ENCODE measurements at places on chromosomes 5 and 9.

DNA sequence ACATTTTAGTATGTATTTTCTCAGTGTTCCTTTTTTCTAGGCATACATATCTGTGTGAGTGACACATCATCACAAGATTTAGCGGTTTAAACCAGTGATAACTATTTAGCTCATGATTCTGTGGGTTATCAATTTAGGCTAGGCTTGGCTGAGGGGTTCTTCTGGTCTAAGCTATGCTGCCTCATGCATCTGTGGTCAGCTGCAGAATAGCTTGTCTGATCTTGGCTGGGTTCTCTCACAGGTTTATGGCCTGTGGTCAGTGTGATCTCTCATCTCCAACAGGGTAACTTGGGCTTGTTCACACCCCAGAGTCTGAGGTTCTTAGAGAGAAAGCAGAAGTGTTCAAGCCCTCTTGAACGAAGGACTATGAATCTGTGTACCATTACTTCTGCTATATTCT, 363.3 kb downstream of the KDM4C start:
- DNase-seq: no peak

GRCh38 chr5:140321796-140322195, 18.9 kb upstream of the PFDN1 start:
- no peak for DNase-seq

DNA sequence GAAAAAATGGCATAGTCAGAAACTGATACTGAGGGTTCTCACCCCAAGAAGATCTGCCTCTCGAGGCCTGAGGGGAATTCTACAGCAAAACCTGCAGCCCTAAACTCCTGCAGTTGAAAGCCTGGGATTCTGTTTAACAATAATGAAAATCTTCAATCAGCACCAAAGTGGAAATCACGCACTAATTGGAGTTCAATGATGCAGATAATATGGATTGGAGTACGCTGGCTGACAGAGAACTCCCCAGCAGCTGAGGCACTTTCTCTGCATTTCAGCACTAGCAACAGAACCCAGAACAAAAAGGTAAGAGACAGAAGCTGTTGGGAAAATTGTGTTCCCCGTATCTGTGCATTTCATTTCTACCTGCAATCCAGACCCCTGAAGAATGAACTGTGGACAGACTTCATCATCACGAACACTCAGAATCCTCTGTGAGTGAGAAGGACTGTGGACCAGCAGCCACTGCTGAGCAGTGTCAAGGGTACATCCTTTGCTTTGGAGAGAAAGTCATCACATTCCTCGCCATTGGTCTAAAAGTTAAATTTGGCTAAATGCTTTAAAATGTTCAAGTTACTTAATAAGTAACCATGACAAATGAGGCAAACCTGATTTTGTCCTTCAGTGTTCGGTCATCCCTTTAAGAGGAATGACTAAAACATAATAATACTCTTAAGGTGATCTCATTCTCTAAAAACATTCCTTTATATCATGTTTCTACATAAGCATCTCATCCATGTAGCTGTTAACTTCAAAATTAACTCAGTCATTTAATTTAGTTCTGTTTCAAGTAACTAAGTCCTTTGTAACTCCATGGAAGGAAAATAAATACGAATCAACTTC, 126.1 kb downstream of the GAS1 start:
- no peak for DNase-seq

GRCh38 chr5:359301-359897, 37.9 kb downstream of the AHRR start:
- no peak for DNase-seq

DNA sequence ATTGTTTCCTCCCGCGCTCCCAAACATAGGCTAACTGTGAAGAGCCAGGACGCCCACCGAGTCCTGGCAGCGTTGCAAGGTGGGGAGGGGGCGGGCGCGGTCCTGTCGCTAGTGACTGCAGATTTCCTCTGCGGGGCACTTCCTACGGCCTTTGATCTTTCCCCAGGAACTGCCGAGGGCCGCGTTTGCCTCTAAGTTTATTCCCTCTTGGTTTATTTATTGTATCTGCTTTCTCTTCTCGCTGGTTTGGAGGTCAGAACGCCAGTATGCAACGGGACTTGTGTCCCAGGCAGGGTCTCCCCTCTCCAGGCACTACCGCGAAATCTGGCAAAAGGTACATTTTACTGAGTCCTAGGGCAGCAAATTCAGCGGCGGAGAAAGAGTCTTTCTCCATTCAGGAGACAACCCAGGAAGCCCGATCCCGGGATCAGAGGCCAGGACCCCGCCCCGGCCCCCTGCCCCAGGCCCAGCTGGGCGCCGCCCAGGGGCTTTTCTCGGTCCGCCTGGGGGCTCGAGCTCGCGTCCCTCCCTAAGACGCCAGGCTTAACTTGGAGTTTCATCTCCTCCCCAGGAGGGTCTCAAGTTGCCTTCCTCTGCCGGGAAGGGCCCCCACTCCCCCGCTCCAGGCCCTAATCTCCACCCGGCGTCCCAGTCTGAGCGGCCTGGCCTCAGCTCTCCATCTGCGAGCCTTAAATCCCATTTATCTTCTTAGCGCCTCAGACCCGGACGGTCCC, 884 bp upstream of the EGFLAM start:
- DNase-seq: no peak

DNA sequence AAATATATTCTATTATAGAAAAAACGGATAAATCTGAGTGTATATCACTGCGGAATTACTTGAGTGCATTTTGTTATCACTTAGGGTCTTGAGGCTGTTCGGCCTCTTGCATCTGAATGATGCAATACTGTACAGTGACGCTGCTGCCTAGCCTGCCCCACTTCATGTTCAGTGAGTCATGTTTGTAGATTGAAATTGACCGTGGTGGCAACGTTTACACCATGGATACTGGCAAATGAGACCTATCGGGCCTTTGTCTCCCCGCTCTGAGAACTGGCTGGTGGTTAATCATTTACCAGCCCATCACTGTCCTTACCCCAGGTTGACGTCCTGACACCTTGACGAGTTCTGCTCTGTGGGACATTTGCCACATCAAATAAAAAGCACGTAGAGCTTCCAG, 510.1 kb upstream of the ADAMTS16 start:
- DNase-seq: no peak

- no peak for DNase-seq
Measured at GRCh38 chr9:21687351-21687750, 115.1 kb upstream of the MTAP start.

DNA sequence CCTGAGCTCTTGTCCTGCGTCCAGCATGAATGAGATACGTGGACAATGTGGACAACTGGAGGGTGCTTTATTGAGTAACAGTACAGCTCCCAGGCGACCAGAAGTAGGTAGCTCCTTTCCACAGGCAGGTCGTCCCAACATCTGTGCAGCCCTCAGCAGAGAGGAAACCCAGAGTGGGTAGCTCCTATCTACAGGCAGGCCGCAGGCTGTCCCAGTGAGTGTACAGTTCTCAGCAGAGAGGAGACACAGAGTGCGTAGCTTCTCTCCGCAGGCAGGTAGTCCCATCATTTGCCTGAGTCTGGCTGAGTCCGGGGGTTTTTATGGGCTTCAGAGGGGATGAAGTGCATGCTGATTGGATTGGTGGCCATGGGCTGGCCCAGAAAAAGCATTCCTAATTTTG, 373.3 kb downstream of the CHSY3 start:
- DNase-seq: no peak

DNA sequence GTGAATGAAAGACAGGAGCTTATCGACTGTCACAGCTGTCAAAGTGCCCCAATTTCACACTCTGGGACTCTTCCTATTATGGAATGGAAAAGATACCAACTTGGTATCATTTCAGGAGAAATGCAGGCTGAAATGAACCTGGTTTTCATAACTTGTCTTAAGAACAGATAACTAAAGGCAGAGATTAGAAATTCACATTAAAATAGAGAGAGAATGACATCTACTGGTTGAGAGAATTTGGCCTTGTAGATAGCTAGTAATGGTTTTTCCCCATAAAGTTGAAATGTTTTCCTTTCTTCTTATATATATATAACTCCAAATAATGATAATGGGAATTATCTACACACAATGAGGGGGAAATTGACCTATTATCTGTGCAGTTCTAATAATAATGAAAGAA, 600.2 kb upstream of the CCNG1 start:
- no peak for DNase-seq

DNA sequence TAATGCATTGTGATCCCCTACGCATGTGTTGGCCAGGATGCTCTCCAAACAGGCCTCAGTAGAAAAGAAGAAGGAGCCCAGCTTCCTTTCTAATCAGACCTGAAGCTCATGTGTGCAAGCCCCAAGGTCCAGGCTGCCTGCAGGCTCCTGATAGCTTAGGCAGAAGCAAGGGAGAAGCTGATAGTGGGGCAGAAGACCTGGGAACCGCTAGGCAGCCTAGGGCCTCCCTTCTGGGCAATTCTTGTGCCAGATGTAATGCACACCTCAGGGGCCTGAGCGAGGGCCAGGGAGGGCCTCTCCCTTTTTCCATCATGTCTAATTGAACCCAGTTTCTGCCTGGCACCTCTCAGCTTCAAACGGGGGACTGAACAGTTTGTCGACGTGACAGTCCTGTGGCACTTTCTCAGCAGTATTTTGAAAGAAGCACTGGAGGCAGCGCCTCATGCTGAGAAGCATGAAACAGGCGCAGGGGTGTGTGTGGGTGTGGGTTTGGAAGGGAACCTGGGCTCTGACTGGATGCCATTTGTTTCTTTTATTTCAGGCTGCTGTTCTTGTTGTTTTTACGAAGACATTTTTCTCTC, 212.8 kb downstream of the PIK3R1 start:
- no peak for DNase-seq
